Fibroblast of lung (primary cell): ENCODE measurements at places on chromosomes 1 and 21.

DNA sequence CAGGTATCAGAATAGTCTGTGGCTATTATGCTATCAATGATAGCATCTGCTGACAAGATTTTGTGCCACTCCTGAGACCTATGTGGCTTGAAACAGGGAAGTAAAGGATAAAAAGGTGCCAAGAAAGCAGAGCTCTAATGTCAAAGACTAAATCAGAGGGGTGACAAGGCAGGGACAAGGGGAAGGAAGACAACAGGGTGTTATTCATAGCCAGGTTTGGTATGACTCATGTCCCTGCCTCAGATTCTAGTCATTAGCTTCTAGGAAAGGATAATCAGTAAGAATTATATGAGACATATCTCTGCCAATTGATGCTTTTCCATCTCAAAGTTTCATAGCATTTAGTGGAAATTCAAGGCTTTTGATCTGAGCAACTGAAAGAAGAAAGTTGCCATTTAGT, 31.8 kb upstream of the PLD5 start:
- H3K27ac ChIP-seq = no peak overlapping the region
- H3K4me3 ChIP-seq = no peak overlapping the region
- no peaks in the 10 kb centered on the region for H3K36me3 ChIP-seq

- no peak overlapping the region for H3K4me3 ChIP-seq
- no peaks in the 10 kb centered on the region for H3K27me3 ChIP-seq
- no peaks in the 10 kb centered on the region for H3K36me3 ChIP-seq
- H3K4me1 ChIP-seq = no peaks in the 10 kb centered on the region
- peak; percentile 44 for DNase-seq
- no peak overlapping the region for H3K27ac ChIP-seq
Observed at GRCh38 chr1:219553934-219554502, 58.9 kb downstream of the ZC3H11B start.

- no peaks in the 10 kb centered on the region for H3K4me1 ChIP-seq
- no peaks in the 10 kb centered on the region for H3K36me3 ChIP-seq
- no peak overlapping the region for H3K4me3 ChIP-seq
- DNase-seq = no peak
- no peaks in the 10 kb centered on the region for H3K27me3 ChIP-seq
Observed at GRCh38 chr21:24658926-24659325, 948.4 kb downstream of the MRPL39 start.

DNA sequence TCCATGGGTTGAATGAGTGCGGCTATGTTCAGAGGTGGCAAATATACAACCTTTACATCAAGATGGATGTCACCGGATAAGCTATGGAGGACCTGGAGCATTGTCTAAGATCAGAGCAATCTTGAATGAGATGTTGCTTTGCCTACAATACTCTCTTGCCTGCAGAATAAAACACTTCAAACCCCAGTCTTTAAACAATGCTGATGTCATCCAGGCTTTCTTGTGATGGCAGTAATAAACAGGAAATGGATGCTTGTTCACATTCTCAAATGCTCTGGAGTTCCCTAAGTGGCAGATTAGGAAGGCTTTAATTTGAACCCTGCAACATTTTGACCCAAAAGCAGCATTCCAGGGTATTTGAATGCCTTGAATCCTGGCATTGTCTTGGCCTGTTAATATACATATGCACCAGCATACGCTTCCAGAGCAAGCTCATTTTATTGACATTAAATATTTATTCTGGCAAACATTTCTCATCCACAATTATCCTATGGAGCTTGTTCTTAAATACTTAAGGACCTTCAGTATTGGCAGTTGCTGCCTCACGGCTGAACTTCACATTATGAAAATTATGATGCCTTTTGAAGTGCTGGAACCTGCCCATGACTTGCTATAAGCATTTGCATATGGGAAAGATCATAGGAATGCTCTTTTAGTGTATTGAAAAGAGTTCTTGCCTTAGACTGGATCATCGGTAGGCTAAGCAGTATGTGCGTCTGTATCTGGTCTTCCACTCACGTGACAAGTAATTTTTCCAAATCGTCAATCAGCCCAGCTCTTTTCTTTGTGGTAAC, 422.7 kb downstream of the SIPA1L2 start:
- no peak overlapping the region for H3K4me3 ChIP-seq
- H3K4me1 ChIP-seq = no peaks in the 10 kb centered on the region
- no peak for DNase-seq
- H3K27ac ChIP-seq = no peak overlapping the region
